Activated CD4-positive, alpha-beta T cell treated with anti-CD3 and anti-CD28 coated beads for 24 hours (primary cell): ENCODE measurements at places on chromosomes 5 and 9.

GRCh38 chr9:13814647-13815400, 499.1 kb downstream of the NFIB start:
- no peak for DNase-seq

DNA sequence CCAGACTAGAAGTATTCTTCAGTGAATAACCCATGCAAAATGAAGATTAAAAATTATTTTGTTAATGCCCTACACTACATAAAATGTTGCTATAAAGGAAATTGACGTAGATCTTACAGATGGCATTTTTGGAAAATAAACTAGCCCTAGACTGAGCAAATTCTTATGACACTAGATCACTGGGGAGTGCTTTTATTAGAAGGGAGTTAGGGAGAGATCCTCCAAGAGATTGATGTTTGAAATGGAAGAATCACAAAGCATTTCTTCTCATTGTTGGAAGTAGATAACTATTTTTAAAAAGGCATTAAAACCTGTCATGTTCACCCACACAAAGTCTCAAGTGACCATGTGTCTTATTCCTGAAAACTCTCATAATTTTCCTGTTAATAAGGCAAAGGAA, 351.1 kb upstream of the TLE4 start:
- no peak for DNase-seq

DNA sequence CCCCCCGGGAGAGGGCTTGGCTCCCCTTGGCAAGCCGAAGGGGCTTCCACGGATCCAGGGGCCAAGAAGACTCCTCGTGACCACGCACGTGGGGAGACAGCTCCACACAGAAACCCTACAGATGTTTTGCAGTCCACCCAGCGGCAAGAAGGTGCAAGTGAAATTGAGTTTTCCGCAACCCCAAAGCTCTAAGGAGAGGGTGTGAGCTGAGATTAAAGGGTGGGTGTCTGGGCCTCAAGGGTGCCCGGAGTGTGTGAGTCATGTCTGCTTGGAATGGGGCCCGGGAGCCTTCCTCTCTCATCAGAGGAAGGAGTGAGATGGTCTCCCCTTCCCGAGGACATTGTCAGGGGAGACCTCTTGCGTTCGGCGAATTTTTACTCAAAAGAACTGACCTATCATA, 79.1 kb downstream of the OLFM1 start:
- DNase-seq = no peak

DNA sequence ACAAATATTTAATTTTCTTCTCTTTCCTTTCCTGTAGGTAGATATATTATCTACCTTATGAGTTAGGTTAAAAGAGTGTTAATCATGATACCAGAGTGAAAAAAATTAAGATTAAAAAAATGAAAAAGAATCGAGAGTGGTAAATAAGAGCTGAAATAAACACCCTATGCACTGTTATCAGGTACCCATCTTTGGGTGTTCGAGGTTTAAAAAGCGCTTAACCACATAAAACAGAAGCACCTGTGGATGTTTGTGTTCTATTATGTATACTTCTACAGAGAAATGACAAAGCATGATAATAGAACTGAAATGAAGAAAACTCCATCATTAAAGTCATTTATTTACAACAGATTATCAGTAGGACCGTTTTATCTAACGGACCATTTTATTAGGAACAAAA, 25.7 kb upstream of the GCNT4 start:
- no peak for DNase-seq

DNA sequence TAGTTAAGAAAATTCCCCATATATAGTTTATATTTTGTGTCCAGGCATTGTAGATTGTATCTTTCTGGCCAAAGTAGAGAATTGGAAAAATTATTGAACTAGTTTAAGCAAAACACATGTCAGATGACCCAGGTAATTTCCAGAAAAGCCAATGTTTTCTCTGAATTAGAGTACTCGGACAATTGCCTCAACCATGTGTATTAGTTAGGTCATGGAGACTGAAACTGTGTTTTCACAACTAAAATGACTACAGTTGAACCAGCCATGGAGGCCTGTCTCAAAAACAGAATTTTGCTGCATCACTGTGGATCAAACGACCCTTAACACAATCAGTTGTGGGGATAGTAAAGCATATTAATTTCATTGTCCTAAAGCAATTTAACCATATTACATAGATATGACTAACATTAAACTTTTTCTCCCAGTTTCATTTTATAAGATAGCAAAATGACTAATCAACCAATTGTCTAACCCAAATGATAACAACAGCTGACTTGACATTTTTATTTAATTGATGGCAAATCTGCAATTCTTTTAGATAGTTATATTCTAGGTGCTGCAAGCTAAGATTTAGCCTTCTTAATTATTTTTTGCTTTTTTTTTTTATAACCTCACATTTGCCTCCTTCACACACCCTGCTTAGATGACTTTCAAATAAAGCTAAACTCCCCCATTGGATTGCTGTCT, 39.2 kb upstream of the SPDL1 start:
- no peak for DNase-seq

- no peak for DNase-seq
Measured at GRCh38 chr5:88883059-88883835, at the start of gene MEF2C. Gene MEF2C, minus strand, starts transcription at chr5:88883184. Its CDS starts 59,396 bp downstream, at chr5:88823788.

- DNase-seq = no peak
Measured at GRCh38 chr5:98813755-98814154, 40.3 kb downstream of the RGMB start.

DNA sequence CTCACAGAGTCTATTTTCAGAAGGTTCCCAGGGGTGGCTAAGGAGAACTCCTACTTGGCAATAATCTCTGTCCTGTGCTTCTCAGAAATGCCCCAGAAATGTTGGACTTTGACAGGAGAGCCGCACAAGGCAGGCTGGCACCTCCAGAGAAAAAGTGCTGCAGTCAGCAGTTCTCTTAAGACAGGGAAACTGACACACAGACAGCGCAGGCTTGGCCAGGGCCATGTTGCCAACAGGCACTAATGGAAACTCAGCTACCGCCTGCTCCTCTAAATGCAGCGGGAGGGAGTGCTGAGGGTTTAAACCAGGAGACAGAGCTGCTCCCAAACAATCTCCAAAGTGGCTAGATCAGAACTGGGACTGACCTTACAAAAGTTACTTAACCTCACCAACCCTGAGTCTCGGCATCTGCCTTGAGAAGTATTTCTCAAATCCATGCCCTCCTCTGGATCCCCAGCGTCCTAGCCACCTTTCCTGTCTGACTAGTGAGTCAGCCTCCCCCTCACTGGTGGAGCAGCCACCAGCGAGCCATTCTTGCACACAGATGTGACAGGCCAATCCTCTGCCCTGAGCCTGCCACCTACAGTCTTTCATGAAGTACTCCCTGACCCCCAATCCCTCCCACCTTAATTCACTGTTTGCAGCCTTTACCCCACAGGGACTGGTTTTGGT, 186.4 kb downstream of the CDK5RAP2 start:
- DNase-seq = no peak

GRCh38 chr9:135809166-135809565, 98.2 kb downstream of the CAMSAP1 start:
- DNase-seq = no peak

GRCh38 chr5:4662756-4663155, 477.4 kb upstream of the ADAMTS16 start:
- no peak for DNase-seq

DNA sequence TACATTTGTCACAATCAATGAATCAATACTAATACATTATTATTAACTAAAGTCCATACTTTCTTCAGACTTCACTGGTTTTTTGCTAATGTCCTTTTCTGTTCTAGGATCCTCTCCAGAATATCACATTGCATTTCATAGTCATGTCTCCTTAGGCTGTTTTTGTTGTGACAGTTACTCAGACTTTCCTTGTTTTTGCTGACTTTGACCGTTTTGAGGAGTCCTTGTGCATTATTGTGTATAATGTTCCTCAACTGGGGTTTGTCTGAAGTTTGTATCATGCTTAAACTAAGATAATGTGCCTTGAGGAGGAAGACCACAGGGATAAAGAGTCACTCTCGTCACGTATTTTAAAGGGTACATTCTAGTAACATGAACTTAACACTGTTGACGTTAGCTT, 376.9 kb downstream of the NTRK2 start:
- no peak for DNase-seq

- no peak for DNase-seq
Measured at GRCh38 chr5:161190778-161191177, 338.8 kb upstream of the ATP10B start.

DNA sequence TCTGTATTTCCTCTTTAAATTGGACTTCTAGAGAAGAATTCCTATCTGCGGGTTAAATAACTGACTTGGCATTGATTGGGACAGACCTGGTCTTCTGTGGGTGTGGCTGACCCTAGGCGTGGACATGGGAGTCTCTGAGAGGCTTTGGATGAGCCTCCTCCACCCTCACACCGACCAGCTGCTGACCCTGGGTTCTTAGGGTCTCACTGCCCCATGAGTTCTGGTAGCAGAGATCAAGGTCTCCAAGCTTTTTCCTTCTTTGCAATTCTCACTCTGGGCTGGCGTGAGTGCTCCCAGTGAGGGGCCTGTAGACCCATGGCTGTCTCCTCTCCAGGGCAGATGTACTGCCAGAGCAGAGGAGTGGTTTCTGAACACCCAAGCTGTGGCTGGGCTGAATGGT, 41.6 kb upstream of the PITX1 start:
- DNase-seq = no peak

DNA sequence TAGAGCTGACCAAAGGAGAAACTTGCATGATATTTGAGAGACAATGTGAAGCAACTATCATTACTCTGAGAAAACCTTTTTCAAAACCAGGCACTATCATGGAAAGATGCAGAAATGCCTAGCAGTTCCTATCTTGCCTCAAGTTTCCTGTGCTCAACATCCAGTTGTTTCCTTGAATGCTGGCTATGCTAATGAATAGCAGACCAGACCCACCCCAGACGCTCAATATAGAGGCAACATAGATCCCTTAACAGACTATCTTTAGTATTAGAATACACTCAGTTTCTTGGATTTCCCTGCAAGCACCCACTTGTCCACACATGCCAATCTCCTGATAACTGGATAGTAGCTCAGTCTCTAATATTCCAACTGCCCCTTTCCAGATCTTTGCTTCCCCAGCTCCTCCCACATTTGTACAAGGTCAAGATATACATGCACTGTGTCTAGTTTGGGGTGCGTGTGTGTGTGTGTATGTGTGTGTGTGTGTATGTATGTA, 93.3 kb upstream of the PCSK5 start:
- no peak for DNase-seq

- DNase-seq = no peak
Measured at GRCh38 chr9:16290169-16290568, 580.3 kb downstream of the BNC2 start.

DNA sequence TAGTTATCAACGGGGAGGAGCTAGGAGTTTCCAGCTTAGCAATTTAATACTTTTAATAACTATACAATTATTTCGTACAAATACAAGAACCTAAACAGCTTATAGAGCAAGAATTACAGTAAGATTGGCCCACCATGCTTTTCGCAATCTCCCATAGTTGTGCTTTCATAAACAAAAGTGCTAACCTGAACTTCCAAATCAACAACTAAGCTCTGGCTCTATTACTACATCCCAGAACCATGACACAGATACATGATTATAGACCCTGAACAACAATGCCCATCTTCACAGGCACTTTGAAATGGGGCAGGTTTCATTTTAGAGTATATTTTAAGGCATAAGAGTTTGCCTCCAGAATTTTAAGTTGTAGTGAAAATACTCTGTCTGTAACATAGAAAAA, 203.5 kb downstream of the DMRTA1 start:
- DNase-seq = no peak

DNA sequence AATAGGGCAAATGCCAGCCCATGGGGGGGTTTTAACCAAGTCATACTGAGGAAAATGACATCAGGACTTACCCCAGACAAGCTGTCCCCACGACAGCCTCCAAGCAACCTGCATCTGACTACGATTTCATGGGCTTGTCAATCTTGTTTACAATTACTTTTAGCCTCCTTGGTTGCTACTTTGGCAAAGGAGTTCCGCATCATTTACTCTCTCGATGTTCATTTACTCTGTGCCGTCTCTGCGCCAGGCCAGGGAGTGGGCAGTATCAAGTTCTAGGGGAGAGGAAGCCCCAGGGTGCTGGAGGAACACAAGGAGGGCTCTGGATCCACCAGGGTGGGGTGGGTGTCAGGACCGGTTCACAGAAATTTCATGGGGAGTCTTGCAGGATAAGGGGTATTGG, 23.9 kb downstream of the PTPN3 start:
- no peak for DNase-seq

GRCh38 chr5:38816083-38817030, 29.5 kb upstream of the OSMR start:
- DNase-seq = no peak

DNA sequence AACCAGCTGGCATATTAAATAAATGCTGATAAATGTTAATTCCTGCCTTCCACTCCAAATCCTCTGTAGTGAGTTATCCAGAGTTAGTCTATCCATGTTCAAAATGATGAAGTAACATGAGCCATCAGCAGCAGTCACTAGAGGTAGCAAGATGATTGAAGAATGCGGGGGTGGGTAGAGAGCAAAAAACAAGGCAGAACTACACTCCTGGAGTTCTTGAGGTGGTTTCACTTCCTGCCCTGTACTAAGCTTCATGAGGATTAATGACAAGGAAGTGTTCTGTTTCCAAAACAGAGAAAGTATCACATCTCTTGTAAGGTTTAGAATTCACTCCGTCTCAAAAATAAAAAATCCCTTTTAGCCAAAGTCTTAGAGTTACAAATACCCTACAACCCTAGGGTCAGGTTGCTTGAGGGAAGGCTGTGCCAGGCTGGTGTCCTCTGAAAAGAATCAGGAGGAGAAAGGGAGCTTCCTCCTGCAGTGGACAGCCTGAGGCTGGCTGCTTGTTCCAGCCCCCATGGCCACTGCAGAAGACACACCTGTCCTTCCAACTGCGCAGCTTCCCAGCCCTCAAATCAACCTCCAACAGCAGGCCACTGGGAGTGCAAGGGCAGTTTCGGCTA, 180.2 kb downstream of the DENND1A start:
- no peak for DNase-seq

- DNase-seq = no peak
Measured at GRCh38 chr5:118544887-118545449, 443.4 kb downstream of the DTWD2 start.
